GM23338 (cell line): ENCODE measurements at places on chromosomes 3 and 15.
A peak's percentile ranks its signal among the peaks of the same experiment; 100 is the strongest.

GRCh38 chr3:15860014-15860934 is 62.5 kb upstream of the ANKRD28 start:
- peak; percentile 76 for DNase-seq

DNA sequence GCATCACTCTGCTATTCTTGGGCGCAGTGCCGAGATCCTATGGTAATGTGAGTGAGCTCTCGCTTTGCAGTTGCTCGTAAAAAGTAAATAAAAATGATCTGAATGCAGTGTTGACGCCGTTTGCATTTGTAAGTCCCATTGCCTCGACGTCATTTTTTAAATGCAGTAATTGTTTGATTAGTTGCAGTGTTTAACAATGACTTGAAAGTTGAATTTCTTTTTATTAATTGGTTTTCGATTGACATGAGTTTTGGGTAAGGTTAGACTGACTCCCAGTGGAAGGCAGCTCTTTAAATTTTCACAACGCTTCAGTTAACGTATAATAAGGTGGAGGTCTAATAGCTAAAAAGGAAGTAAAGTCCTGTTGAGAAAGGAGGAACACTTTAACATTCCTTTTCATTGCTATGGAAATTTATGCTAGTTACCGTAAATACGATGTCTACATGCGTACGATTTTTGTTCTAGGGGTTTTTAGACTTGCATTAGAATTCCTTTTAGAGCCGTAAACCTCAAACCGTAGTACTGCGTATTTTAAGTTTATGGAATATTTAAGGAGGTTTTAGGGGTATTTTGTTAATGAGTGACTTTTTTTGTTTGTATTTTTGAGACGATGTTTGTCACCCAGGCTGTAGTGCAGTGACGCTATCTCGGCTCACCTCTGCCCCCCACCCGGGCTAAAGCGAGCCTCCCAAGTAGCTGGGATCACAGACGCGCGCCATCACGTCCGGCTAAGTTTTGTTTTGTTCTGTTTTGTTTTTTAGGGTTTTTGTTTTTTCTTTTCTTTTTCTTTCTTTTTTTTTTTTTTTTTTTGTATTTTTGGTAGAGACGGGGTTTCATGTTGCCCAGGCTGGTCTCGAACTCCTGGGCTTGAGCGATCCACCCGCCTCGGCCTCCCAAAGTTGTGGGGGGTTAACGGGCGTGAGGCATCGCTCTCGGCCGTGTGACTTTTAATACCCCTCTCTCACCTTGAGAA is 1.4 kb downstream of the MORF4L1 start:
- DNase-seq = peak; percentile 47

DNA sequence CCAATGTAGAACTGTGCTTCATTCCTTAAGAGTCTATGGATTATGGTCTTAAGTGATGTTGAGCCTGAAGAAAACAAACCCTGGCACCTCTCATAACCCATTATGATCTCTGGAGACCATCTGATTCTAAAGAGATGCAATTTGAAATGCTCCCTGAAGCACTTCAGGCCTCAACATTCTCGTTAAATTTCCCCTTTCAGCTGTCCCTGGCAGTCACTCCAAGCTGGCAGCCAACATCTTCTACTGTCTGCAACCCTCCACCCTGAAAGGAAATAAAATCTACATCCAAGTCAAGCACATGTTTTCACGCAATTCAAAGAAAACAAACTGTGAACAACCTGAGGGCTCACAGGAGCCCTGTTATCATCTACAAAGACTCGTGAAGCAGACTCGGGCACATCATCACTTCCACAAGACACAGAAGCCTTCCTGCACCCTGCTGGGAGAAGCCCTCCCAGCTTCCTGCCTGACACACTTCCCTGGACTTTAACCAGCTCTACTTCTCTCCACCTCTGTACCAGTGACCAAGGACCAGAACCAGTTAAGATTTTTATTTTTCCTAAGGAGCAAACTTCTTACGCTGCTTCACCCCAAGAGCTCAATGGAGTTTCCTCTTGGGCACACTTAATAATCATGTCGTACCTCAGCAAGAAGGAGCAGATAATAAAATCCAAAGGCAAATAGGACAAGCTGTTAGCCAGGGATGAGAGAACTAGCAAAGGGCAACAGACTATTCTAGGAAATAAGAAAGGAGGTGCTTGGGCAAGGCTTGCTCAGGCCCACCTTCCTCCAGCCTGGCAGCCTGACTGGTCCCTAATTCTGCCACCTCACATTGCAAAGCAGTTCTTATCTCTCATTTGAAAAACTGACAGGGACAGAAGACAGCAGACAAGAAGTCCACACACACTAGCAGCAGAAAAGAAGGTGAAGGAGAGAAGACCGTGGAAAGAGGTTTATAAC is 67.1 kb downstream of the MAGI1 start:
- no peak for DNase-seq

DNA sequence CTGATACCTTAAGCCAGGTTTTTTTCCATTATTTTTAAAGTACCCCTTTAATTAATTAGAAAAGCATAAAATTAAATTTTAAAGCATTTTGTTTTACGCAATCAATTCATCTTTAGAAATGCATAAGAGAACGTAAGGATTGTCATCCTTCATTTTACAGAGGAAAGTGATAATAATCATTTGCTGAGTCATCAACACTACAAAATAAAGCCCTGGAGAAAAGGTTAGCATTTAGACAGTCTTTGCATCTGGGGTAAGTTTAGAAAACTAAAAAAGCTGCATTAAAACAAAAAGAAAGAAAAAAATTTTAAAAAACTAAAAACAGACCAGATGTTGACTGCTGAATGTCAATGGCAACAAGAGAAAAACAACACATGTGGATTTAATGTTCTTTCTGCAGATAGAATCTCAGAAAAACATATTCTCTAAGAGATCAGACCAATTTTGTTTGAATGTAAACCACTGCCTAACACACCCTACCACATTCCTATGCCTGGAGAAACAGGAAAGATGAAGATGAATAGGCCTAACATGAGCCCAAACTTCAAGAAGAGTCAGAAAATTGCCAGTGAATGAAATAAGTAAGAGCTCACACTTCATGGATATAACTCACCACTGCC is 59.9 kb downstream of the SUCNR1 start:
- DNase-seq = no peak

DNA sequence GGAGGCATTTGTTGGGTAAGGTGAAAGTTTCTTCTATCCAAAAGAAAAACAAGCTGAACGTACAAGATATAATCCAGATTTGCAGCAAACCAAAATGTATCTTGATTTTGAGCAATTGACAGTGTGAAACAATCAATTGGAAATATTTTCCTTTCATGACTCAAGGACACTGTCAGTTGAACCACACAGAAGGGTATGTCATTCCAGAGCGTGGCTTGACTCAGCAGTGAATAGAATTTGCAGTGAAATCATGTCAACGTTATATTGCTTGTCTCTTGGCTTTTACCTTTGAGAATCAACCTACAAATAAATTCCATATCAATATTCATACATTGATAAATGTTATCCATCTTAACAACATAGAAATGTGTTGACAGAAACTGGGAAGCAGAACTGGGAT is 78.2 kb downstream of the TM2D3 start:
- no peak for DNase-seq

DNA sequence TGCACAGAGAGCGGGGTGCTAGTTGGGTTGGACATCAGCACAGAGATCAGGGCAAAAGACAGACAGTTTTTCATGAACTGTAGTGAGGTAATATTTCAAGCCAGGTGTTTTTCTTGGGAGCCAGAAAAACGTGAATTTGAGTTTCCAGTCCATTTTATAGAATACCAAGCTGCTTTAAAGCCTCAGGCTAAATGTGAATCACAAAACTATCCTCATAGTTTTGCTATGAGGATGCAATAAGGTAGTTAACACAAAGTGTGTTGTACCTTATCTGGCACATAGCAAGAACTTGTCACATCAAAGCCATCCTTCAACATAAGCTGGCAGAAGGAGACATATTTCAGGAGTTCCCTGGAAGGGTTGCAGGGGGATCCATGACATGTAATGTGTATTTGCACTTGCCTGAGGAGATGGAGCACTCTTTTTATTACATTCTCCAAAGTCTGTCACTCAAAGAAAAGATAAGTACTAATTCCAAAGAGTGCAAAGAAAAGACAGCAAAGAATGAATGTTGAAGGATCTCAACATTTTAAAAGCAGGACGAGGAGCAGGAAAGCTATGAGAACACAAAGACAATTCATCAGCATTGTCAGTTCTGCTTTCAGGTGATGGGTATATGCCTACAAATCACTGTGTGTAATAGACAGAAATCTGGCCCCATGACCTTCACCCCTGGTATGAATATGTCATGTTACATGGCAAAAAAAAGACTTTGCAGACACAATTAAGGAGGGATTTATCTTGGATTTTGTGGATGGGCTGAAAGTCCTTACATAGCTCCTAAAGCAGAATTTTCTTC is 1046.4 kb downstream of the NTRK3 start:
- DNase-seq = no peak

DNA sequence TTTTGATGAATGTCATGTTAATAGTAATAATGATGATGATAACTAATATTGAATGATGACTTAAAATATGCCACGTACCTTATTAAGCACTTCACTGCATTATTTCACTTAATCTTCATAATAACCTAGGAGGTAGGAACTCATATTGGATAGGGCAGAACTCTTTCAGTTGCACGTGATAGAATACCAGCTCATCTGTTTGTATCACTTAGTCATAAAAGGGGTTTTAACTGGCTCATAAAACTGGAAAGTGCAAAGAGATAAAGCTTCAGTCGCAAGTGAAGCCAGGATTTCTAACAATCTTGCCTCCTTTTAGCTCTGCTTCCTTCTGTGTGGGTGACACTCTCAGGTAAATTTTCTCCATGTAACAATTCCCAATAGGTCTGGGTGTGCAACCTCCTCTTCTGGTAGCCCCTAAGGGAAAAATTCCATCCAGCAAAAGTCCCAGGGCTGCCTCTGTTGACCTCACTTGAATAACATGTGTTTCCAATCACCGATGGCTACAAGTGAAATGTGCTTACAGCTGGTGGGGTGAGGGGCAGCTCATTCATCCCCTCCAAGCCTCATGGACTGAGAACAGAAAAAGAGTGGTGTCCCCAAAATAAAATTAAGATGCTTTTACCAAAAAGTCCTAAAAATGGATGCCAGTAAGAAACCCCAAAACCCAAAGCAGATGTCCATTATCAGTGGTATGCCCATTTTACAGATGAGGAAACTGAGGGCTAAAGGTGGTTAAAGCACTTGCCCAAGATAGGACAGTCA is 9.3 kb downstream of the GXYLT2 start:
- DNase-seq = no peak

DNA sequence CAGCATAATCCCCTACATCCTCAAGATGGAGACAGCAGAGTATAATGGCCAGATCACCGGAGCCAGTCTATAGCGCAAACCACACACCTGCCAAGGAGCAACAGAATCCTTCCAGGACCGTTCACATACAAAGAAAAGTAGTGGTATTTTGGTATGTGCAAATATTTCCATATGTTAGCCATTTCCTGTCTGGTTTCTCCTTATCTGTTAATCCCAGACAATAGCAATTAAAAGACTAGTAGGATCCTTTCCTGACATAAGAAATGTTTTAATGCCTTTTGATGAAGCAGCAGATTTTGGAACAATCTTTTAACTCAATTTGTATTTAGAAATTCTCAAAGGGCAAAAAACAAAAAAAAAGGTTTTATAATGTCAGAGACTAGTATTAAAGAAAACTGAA is 22.2 kb downstream of the MRPS25 start:
- DNase-seq = no peak

DNA sequence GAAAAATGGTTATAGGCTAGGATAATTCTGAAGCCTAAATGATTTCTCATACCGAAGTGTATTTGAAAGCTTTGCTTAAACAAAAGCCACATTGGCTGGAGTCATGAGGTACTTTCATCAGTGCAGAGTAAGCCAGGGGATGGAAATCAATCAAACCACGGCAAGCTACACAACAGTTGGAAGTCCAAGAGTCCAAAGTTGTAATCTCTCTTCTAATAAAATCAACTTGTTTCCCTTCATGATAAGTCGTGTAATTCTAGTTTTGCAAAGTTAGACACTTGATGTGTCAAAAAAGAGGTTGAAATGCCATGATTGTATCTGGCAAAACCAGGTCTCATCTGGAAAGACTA is 250.5 kb upstream of the VEPH1 start:
- no peak for DNase-seq

GRCh38 chr15:35777061-35777460 is 231.1 kb upstream of the DPH6 start:
- no peak for DNase-seq

- no peak for DNase-seq
Observed at GRCh38 chr15:47678040-47678439, 39.3 kb upstream of the SEMA6D start.

GRCh38 chr3:197908957-197909701 is 40.9 kb upstream of the RPL35A start:
- no peak for DNase-seq

- no peak for DNase-seq
Observed at GRCh38 chr3:18751514-18751913, 326.4 kb upstream of the SATB1 start.

- no peak for DNase-seq
Observed at GRCh38 chr3:157154563-157155330, 5.2 kb downstream of the CCNL1 start.

- DNase-seq = no peak
Observed at GRCh38 chr15:35671197-35671596, 125.2 kb upstream of the DPH6 start.

- peak; percentile 73 for DNase-seq
Observed at GRCh38 chr3:188037195-188037718, 116.7 kb upstream of the LPP start.

DNA sequence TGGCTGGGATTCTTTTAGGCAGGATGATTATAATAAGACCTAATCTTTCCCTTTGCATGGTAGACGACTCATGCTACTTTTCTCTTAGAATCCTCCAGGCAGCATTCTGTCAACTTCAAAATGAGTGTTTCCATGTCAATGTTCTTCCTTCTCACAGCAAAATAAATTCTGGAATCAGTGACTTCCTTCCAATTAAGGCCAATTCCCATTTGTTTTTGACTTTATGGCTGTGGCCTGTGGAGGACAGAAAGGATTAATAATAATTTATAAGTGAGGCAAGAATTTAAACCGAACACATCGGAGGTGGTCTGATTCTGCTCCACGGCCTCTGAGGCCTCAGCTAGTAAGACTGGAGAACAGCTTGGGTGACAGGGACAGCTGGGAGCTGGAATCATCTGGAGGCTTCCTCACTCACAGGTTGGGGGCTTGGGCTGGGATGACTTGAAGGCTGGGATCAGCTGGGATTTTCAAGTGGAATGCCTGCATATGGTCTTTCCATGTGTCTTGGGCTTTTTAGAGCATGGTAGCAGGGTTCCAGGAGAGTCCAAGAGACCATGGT is 241.8 kb upstream of the MCTP2 start:
- no peak for DNase-seq

DNA sequence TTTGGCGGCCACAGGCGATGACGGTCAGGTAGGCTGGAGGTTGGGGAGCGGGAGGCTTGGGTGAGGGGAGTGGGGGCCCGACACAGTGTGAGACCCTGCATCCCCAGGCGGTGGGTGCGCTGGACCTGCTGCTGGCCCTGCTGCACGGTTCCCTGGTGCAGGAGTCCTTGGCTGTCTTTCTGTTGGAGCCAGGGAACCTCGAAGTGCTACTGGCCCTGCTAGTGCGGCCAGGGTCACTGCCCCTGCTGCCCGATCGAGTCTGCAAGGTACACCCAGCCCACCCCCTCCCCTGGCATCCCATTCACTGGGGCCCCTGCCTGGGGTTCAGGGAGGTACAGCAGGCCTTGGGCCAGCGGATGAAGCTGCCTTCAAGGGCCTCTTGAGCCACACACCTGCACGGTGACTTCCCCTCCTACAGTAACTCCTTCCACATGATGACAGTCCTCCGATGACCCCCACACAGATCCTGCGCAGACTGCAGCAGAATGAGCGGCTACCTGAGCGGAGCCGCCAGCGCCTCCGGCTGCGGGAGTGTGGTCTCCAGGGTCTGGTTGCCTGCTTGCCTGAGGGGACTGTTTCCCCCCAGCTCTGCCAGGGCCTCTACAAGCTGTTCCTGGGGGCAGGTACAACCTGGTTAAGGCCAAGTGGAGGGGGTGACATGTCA is 19.5 kb downstream of the NBEAL2 start:
- DNase-seq = no peak
